Progenitor cell of endocrine pancreas (in vitro differentiated cells): ENCODE measurements at places on chromosomes 12 and 14.

DNA sequence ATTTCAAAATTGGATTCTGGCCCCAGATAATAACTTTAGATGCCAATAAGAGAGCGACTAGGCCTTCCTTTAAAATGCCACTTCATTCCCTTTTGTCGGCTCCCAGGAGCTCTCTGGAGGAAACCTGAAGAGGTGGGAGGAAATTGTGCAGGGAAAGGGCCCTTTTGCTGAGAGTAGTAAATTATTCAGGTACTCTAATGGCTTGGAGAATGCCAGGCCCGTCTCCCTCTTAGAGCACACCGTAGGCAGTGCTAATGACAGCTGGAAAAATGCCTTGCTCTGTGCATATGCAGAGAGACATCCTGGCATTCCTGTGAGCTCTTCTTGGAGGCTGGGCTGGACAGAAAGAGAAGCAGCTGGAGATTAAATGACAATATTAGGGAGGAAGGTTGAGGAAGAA lies 115.0 kb upstream of the RPH3A start:
- no peak for DNase-seq

GRCh38 chr12:27012982-27013255 lies 1.3 kb downstream of the TM7SF3 start:
- DNase-seq, result no peak

DNA sequence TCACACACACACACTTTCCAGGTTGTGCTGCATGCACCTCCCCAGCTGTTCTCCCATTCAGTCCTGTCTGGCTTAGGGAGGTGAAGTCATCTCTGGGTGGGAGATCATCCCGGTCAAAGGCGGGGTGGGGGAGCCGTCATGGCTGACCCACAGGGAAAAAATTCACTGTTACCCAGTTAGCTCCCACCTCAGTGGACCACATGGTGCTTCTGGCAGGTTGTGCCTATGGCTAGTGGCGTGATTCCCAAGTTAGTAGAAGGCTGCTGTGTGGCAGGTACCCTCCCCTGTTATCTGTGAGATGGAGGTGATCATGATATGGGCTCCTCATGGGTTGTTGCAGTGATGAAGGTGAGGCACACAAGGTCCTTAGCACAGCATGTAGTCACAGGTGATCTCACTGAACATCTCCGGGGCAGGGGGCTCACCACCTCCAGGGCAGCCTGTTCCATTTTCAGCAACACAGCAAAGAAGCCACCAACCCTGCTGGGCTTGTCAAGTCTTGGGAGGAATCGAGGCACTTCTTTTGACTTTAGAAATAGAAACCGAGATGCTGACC lies 154.9 kb upstream of the CCND2 start:
- DNase-seq, result no peak

DNA sequence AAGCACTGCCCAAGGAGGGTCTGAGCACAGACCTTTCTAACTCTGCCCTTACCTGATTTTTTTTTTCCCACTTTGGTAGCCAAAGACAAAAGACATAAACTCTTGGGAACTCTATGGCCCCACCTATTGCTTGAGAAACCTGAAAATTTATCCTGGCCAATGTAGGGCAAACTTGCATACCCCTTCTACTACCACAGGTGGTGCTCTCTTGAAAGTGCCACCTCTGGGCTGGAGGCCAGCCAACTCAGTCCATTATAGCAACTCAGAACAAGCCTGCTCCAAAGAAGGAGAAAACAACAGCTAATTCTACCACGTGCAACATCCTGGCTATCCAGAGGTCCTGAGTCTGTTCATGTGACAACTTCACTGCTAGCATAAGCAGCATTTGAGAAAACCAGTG lies 55.7 kb upstream of the ABCD2 start:
- no peak for DNase-seq

DNA sequence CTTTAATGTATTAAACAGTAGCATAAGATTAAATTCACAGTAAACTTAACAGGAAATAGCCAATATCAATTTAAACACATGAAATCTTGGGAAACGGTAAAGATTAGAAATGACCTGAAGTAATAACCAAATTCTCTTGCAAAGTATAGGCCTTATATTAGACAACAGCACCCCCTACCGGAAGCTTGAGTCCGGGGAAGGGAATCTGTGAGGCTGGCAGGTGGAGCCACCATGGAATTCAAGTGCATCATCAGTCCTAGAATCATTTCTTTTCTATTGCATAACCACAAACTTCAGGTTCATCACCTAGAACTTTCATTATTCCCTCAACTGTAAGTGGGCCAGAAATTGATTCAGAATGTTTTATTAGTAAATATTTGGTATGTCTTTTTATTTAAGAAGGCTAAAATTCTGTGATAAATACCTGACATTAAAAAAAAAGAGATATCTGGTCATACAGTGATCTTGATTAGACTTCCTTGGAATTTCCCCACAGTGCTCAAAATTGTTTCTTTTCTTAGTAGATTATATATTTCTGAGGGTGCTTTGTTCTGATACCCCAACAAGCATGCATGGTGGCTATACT lies 48.6 kb downstream of the AP5M1 start:
- peak; percentile 67 for DNase-seq

- no peak for DNase-seq
Measured at GRCh38 chr12:125406131-125406530, 340.9 kb downstream of the AACS start.

- no peak for DNase-seq
Measured at GRCh38 chr14:63492391-63492790, 50.8 kb downstream of the PPP2R5E start.

DNA sequence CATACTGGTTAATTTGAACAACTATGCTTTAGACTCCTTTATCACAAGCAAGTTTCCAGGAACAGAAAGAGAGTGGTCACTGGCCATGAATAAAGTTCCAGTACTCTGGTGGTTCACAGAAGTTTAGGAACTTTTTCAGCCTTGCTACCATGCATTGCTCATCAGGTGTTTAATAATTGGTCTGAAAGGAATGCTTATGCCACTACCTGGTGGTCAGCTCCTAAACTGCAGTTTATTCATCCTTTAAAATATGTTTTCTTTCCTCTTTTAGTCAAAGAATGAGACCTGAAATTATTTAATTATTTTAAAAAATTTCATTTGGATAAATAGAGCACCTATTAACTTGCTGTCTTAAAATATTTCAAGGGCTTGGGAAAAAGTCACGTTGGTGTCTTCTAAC lies 260.1 kb upstream of the OR4E1 start:
- no peak for DNase-seq

- DNase-seq, result no peak
Measured at GRCh38 chr12:49059045-49059298, 1.6 kb downstream of the KMT2D start.

GRCh38 chr12:30816742-30817465 lies 62.2 kb upstream of the CAPRIN2 start:
- no peak for DNase-seq

GRCh38 chr12:130702966-130703732 lies 12.9 kb downstream of the RIMBP2 start:
- DNase-seq, result no peak

DNA sequence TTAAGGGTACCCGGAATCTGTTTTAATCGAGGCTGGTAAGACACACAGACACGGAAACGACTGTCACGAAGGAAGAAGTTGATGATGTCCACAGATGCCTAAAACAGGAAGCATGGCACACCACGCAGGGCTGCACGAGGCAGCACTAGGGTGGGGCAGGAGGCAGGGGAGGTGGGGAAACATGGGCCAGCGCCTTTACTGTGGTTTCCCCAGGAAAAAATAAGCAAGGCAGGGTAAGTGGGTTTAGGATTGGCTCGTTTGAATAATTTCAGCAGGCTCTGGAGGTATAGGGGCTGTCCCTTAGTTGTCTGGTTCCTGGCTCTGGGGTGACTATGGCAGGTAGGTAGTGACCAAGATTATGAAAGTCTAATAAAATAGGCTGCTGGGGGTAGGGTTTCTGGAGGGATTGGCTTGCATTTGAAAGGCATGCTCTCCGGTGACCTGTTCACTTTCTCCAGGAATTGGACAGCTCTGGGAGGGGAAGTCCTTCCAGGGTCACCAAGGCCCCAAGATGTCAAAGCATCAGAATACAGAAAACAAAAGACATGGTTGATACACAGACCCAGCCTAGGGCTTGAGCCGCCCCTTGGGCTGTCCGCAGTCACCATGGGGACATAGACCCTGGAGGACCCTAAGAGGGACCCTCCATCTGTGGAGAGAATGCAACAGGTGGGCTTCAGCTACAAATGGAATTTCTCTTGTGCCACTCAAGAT lies 35.3 kb downstream of the MAP1LC3B2 start:
- no peak for DNase-seq

GRCh38 chr12:13941258-13942249 lies 39.8 kb downstream of the GRIN2B start:
- peak; percentile 54 for DNase-seq

GRCh38 chr12:124517260-124518050 lies 50.0 kb downstream of the NCOR2 start:
- no peak for DNase-seq

DNA sequence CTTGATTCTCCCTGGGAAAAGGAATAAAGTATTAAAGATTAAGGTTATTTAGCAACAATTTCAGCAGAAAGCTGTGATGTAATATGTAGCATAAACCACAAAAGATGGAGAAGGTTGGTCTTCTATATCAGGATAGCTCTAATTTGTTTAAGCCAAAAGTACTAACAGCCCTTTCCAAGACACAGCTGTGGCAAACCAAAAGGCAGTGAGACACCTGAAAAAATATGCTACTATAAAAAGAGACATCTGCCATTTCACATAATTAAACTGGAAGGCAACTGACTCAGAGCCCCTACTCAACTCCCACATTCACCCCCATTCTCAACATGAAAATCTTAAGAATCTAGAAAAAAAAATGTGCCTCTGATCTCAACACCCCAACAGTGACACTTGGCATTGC lies 390.2 kb upstream of the PRICKLE1 start:
- no peak for DNase-seq

GRCh38 chr12:114894076-114894475 lies 210.1 kb upstream of the TBX3 start:
- DNase-seq, result no peak

DNA sequence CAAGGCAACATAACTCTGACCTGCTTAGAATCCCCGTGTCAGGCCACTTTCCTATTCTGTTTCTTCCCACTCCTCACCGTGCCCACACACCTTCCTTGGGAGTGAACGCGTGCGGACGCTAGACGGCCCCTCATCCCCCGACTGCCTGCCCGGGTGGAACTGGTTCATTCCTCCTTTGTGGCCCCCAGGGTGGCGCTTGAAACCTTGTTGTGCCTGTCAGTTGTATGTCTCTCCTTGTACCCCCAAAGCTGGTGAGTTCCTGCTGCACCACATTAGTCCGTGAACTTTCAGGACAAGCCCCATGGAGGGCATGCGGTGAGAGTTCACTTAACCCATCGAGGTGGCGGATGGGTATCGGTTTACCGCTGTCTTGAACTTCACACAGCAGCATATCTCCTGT lies 46.7 kb downstream of the SSH1 start:
- no peak for DNase-seq
